ENCODE measurements at places on chromosomes 4 and X.

- no peak for DNase-seq
Measured at GRCh38 chrX:7059859-7060258, 87.7 kb upstream of the STS start.

DNA sequence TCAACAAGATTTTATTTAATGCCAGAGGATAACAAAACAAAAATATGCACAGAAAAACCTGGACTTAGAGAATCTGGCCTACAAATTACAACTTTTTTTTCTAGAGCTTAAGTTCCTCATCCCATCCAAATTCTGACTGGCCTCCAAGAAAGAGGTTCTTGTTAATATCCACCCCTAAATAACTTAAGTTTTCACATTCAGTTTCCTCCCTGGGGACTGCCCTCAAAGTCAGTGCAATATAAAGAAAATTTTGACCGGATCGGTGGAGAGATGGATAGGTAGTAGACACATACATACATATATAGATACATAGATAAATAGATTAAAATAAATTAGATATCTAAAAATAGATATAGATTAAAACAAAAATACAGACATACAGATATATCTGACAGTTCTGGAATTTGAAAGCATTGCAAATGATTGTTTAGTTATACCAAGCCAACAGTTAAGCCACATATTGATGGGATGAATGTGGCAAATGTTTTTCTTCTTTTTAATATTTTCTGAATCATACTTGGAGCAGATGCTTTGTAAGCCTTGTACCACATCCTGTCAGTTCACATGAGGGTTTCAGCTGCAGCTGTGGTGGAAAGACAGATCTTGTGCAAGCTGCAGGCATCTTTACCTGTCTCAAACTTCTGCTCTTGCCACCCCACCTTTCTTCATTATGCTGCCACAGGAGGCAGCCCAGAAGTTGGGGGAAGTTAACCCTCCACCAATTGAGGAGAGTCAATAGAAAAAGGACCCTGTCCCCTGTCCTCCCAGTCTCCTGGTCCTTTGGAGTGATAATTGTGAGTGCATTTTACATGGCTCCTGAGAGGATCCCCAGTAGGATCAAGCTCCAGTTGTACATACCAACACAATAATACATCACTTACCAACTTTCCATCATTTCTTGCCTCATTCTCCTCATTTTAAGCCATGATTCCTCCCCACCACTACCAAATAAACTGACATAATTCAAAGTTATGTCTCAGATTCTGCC, 58.5 kb upstream of the PRDM8 start:
- DNase-seq, result peak; percentile 74

DNA sequence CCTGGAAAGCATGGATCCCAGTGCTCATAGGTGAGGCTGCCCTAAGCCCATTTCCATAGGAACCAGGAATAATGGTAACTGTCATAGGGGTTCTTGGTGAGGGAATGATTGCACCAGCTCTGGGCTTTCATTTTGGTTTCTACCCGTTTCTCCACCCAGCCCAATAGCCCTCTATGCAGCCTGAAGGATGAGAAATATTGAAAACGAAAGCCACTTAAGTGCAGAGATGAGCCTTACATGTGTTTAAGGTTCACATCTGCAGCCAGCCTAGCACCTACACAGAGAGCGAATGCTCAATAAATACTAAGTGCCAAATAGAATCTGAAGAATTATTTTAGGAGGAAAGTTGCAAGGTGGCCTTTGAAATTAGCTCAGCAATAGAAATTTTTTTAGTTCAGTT, 60.4 kb downstream of the MCF2 start:
- DNase-seq, result no peak

GRCh38 chr4:112853662-112854256, 195.7 kb upstream of the ANK2 start:
- no peak for DNase-seq

DNA sequence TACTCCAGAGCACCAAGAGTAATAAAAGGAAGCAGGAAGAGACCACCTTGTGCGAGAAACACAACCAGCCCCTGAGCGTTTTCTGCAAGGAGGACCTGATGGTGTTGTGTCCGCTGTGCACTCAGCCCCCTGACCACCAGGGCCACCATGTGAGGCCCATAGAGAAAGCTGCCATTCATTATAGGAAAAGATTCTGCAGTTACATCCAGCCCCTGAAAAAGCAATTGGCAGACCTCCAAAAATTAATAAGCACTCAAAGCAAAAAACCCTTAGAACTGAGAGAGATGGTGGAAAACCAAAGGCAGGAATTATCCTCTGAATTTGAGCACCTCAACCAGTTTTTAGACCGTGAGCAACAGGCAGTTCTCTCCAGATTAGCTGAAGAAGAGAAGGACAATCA, 5.7 kb downstream of the TRIM75 start:
- no peak for DNase-seq

All from CD8-positive, alpha-beta T cell (primary cell).